HT1080 (cell line): ENCODE measurements at places on chromosomes 2 and 18.

DNA sequence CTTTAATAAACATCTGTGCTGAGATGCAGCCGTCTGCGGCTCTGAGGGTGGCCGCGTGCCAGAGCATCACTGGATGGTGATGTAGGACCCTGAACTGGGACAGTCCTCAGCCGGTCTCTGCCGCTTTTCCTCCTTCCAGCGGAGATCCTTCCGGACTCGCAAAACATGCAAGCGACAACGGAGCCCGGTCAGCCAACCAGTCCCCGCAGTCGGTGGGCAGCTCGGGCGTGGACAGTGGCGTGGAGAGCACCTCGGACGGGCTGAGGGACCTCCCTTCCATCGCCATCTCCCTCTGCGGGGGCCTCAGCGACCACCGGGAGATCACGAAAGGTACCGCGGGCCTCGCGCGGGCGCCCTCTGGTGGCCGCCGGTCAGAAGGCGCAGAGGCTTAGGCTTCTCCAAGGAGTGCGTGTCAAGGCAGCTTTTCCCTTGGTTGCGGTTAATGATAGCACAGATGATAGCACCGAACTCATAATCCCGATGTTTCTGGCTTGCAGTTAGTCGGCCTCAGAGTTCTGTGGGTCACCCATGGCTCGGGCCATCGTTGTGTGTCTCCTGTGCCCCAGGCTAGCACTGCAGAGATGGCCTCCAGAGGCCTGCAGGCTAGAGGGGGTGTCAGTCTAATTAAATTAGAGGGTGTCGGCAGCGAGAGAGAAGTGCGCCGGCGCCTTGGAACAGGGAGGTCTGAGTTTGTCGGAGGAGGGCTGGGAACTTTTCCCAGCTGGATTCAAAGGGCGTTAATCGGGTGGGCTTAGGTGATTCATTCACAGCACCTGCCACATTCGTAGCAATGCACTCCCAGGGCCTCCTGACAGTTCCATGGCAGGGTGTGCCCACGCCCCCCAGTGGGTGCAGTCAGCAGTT is 38.5 kb downstream of the LPIN1 start:
- DNase-seq: no peak

DNA sequence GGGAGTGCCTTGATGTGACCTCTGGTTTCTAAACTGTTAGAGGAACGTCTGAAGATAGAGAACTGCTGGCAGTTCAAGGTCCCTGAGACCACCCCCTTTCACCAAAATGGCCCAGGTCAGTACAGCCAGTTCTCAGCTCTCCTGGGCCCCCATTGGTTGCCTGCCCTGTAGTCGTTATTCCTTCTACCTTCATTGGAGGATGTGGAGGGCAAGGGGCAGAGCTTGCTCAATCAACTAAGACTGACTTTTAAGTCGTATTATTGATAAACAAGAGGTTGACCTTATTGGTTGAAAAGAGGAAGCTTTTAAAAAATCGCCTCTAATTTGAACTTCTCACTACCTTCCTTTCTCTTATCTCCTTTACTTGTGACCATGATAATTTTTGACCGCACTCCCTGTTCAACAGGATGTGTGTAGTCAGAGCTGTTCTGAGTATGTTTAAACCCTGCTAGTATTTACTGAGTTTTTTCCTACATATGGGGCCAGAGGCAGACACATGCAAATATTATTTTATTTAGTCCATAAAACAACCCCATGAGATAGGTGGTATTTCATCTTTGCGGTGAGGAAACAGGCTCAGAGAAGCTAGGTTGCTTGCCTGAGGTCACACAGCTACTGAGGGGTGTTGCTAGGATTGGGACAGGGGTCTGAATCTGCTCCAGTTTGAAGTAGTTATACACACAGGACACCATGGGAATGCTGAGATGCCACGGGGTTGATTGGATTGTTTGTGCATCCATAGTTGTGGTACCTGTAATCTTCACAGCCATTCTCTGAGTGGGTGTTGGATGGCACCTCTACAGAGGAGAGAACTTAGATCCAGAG is 65.9 kb downstream of the TMEM247 start:
- DNase-seq: no peak

DNA sequence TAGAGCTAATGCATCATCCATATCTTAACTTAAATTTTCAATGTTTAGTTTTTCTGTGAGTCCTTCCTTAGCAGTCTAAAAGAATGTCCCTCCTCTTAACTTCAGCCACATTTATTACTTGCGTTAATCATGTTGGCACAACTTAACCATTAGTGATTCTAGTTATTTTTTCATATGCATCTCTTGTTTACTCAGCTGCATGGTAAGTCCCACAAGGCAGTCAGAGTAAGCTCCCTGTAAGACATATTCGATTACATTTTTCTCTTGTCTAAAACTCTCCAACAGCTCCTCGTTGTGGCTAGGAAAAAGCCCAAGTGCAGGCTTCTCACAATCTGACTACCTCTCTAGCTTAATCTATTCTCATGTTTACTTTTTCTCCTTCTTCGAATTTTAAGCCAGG is 2045.3 kb upstream of the PIK3C3 start:
- no peak for DNase-seq

GRCh38 chr2:237616734-237617586 is 10.4 kb upstream of the LRRFIP1 start:
- peak; percentile 77 for DNase-seq

DNA sequence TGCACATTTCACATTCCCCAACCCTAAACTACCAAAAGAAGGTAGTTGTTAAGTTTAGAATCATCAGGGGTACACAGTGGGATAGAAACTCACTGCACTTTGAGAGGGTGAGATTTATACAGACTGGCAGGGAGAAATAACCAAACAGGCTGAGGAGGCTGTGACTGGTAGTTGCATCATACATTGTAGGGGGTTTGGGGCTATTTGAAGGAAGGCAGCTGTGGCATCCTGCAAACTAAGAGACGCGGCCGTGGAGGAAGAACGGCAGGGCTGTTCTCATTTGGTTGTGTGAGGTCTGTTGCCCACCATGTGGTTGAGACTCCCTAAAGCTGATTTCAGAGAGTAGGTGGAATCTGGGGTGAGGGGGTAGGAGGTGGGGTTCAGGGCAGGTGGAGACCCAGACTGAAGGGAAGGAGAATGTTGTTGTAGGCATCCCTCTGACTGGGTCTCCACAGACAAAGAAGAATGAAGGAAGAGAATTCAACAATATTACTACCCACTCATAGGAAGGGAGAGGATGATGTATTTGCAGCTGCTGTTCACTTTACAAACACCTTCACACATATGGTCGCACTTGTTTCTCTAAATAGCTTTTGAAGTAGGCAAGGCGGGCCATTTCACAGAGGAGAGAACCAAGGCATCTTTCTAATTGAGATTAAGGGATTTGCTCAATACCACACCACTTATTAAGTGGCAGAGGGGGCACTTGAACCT is 170.9 kb upstream of the SIX2 start:
- DNase-seq: no peak

- DNase-seq: no peak
Observed at GRCh38 chr2:169664978-169665930, 29.0 kb downstream of the CFAP210 start.

DNA sequence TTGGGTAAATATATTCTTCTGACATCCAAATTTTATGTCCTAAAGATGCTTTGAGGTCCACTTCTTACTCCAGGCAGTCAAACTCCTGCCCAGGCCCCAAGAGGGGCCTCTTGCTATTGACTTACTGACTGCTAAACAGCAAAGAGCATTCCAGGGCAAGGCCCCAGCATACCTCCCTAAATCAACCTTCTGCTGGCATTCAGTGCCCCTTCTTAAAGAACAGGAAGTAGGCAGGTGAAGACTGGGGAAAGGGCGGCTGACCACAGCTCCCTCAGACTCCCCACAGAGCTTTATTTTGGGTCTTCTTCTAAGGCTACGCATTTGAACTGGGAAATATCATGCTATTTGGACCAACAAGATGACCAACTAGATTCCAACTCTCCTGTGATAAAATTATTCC is 68.9 kb downstream of the USP40 start:
- no peak for DNase-seq

- DNase-seq: no peak
Observed at GRCh38 chr2:204483608-204484081, 61.6 kb upstream of the PARD3B start.

GRCh38 chr2:40101131-40101575 is 322.1 kb upstream of the THUMPD2 start:
- DNase-seq: peak; percentile 18

GRCh38 chr2:175567435-175568061 is 386.0 kb upstream of the ATP5MC3 start:
- DNase-seq: peak; percentile 33

GRCh38 chr18:76363436-76364120 is 131.5 kb downstream of the ZNF516 start:
- DNase-seq: no peak
